ENCODE measurements at places on chromosomes 12 and 14. TPM values are rescaled to one million over a fixed set of nuclear protein-coding genes. Genes with fewer than 3 reads are reported as not detected.
A peak's percentile ranks its signal among the peaks of the same experiment; 100 is the strongest.

DNA sequence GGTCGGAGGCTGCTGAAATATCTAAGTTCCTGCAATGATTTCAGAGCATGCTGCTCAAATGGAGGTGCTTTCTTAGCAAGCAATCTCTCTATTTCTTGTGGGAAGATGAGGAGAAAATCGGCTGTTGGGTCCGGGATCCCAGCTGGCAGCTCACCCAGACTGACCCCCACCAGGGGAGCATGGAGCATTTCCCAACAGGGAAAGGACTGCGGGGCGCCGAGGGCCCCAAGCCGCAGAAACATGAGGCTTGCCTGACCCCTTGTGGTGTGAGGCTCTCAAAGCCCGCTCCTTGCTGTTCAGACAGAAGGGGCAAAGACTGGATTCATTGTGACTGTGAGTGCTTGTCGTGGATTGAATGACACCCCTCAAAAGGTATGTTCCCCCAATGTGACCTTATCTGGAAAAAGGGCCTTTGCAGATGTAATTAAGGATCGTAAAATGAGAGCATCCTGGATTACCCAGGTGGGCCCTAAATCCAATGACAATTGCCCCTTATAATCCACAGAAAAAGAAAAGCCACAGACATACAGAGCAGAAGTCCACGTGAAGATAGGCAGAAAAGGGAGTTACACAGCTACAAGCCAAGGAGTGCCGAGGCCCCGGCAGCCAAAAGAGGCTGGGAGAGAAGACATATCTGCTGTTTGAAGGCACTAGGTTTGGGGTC is 116.3 kb upstream of the VASH1 start:
- DNase-seq, result peak; percentile 36

- no peak for DNase-seq
Observed at GRCh38 chr12:90922145-90922627, 32.8 kb downstream of the CCER1 start.

DNA sequence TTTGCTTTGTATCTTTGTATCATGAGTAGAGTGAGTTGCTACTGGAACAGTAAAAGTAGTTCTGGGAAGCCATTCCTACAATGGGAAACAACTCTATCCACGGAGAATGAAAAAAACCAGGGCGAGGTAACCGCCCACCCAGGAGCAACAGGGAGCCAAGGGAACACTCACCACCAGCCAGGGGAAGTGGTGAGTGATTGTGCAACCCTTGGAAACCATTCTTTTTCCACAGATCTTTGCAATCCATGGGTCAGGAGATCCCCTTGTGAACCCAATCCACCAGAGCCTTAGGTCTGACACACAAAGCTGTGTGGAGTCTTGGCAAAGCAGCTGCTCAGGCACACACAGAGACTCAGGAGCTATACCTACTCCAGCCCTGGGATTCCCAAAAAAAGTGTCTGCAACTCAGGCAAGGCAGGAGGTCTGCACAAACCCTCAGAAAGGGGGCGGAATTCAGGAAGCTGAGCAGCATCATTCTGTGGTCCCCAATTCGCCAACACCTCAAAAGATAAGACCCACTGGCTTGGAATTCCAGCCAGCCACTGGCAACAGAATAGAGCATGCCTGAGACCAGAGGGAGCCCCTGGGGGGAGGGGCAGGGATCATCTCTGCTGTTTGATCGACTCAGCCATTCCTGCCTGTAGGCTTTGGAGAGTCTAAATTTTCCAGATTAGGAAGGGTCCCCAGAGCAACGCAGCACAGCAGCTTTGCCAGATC is 52.1 kb upstream of the PPFIA2 start:
- DNase-seq, result peak; percentile 73

- no peak for DNase-seq
Observed at GRCh38 chr14:91115986-91116770, 2.3 kb downstream of the DGLUCY start.

Gene MMP14
- 298 TPM for total RNA-seq
